ENCODE measurements at places on chromosomes 1 and 21.

GRCh38 chr1:157357111-157357510, 195.2 kb downstream of the FCRL5 start:
- no peak for DNase-seq

DNA sequence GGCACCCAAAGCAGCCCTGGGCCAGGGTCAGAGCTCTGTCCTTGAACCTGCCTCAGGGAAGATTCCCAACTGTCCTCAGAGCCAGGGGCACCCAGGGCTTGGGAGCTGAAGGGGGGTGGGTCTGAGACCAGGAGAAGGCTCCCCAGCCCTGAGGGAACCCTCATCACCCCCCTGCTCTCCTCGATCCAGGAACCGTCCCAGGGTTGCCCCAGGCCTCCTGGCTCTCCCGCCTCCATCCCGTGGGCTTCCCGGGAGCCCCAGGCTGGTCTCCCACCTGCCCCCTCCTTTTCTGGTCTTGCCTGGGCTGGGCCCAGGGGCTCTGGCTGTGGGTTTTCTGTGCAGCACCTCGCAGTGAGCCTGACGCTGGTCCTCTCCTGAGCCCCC, 6.7 kb upstream of the SAMD11 start:
- no peak for DNase-seq

DNA sequence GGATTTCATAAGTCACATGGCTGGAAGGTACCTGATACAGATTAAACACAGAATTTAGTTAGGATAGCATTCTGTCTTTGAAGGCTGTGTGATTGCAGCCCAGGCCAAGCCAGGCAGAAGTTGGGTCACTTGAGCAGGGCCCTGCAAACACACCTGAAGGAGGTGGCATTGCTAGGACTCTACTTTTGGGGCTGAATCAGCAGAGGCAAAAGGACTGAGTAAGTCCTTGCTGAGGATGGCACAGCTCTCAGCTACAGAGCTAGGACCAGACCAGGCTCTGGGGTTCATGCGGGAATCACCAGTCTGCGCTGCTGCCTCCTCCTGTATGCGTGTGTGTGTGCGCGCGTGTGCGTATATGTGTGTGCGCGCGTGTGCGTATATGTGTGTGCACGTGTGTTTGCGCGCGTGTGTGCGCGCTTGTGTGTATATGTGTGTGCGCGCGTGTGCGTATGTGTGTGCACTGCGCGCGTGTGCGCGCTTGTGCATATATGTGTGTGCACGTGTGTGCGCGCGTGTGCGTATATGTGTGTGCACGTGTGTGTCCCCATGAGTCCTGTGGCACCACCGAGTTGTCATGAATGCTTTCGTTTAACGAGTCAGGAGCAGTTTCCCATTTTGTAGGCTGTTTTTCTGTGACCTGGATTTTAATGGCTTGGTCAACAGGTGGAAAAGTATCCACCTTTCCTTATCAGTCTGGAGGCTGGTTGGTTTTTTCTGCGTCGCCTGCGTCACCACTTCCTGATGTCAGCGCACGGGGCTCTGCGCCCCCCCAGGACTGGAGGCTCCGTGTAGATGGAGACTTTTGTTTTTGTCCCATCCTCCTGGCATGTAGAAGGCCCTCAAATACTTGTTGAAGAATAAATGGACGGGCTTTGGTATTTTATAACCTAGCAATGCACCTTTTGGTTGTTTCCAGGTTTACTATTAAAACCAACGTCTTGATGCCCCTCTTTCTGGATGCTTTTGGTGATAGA, 34.7 kb downstream of the ADARB1 start:
- no peak for DNase-seq

DNA sequence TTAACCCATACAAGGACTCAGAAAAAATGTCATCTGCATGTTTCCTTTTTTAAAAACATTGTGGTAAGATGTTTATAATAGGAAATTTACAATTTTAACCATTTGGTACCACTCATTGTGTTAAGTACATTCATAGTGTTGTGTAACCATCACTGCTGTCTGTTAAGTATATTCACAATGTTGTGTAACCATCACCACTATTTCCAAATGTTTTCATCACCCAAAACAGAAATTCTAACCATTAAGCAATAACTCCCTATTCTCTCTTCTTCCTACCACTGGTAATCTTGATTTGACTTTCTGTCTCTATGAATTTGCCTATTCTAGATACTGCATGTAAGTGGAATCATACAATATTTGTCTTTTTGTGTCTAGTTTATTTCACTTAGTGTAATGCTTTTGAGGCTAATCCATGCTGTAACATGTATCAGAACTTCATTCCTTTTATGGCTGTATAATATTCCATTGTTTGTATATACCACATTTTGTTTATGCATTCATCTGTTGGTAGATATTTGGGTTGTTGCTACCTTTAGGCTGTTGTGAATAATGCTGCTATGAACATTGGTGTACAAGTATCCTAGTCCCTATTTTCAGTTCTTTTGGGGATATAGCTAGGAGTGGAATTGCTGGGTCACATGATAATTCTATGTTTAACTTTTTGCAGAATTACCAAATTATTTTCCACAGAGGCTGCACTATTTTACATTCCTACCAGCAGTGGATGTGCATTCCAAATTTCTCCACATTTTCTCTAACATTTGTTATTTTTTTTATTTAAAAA, 14.1 kb downstream of the HIPK1 start:
- DNase-seq = no peak

DNA sequence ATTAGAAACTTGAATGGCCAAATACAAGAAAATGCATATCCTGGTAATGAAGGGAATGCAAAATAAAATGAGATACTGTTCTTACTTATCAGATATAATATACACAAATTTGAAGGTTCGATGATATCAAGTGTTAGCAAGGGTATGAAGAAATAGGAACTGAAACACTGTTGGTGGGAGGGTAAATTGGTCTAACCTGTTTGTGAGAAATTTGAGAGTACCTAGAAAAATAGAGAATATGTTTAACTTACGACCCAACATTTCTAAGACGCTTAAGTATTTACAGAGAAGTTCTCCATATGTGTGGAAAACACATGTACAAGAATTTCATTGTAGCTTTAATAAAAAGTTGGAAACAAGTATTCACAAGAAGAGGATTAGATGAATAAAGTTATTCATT, 25.9 kb downstream of the ATG4C start:
- no peak for DNase-seq

DNA sequence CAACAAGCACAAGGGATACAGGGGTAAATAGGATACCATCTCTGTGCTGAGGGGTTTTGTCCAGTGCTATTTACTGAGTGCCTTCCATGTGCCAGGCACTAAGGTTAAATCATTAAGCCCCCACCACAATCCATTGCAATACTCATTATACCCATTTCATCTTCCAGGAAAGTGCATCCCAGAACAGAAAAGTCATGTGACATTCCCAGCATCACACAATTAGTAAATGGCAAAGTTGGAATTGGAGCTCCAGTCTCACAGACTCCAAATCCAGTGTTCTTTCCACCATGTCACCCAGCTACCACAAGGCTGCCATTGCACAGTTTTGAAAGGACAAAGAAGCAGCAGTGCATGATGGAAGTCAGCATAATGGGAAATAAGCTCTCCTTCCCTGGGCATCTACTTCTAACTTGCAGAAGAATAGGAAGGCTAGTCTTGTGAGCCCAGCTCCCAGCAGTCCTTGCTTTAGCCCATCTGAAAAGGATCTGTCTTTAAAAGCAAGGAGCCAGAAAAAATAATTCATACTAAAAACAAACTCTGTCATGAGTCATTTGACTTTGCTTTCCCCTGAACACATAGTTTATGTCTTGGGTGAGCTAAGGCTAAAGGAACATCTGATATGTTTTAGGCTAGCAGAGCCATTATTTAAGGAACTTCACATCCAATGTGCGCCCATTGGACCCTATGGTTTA, 111.4 kb upstream of the HOOK1 start:
- DNase-seq = no peak

- DNase-seq = no peak
Observed at GRCh38 chr1:164589961-164590507, 31.1 kb downstream of the PBX1 start.

DNA sequence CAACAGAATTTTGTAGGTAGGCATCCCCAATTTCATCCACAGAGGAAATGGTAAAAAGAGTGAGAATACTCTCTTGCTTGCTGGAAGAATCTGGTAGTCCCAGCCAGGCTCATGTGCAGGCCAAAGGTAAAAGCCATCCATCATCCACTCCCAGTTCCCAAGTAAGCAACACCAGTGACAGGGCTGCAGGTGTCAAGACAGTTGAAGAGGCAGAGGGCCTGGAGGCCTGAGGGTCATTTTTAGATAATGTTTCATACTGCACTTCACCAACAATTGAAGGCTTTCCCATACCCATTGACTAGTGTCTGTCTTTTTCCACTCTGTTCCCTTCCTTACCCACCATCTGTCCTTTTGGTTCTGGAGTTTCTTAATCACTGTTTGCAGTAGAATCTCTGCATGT, 141.7 kb upstream of the L1TD1 start:
- DNase-seq = no peak

DNA sequence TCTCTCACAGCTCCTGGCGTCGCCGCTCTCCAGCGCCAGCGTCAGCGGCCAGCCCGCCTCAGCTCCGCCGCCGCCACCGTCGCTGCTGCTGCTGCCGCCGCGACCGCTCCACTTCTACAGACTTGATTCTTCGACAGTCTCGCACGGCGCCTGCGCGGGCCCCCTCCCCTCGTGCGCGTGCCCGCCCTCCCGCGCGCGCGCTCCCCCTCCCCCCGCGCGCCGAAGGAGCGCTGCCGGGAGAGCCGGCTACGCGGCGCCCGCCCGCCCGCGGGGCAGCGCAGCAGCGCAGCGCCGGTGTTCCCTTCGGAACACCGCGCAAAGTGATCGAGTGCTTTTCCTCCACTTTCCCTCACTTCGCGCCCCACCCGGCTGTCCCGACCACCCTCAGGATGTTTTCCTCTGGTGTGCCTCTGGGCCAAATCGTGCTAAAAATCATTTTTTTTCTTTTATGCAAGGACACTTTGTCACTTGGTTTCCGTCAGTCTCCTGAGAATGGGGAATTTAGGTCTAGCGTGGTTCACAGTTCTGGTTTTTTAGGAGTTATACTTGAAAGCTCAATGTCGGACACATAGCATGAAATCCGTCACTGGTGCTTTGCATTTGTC, at the start of gene IRF2BP2:
Gene IRF2BP2 (minus strand): TSS at position 118 of the 605 bp plus-strand sequence. CDS start 684 bp downstream, outside the sequence.
- DNase-seq = peak; percentile 83

- no peak for DNase-seq
Observed at GRCh38 chr1:85047472-85048295, 616 bp downstream of the MCOLN3 start.

- DNase-seq = no peak
Observed at GRCh38 chr1:85692730-85693314, 15.4 kb downstream of the ZNHIT6 start.

DNA sequence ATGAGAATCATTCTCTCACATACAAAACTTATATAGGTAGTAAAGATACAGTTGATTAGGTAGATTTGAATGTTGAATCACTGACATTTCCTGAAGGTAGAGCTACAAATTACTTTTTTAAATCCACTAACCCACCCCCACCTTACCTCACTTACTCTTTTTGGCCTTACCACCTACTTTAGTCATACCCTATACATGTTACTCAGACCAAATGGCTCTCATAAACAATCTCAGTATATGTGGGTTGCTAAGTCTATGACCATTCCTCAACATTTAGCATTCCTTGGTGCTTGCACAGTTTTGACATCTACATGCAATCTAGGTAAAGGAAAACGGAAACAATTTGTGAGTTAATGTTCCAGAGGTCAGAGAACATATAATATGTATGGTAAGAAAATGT, 26.3 kb downstream of the SYDE2 start:
- no peak for DNase-seq

GRCh38 chr1:43225168-43225567, 44.6 kb upstream of the TMEM125 start:
- DNase-seq = no peak

- no peak for DNase-seq
Observed at GRCh38 chr21:39690454-39690853, 54.5 kb upstream of the IGSF5 start.

DNA sequence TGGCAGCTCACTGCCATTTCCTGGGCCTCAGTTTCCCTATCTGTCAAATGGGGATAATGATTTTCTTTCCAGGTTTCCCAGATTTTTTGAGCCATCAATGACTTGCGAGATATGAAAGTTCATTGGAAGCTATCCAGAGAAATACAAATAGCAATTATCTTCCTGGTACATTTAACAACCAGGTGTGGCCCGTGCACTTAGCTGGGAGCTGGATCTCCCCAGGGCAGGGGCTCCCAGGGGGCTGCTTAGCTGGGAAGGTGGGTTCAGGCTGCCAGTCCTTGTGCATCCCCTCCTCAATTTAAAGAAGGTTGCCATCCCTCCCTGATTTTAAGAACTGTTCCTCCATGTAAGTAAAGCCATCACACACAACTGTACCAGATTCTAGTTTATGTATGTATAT, 3.6 kb upstream of the TMEM54 start:
- no peak for DNase-seq

- DNase-seq = no peak
Observed at GRCh38 chr1:194355488-194356106, 1169.2 kb upstream of the B3GALT2 start.

- DNase-seq = no peak
Observed at GRCh38 chr1:84096176-84096575, 47.9 kb upstream of the PRKACB start.

DNA sequence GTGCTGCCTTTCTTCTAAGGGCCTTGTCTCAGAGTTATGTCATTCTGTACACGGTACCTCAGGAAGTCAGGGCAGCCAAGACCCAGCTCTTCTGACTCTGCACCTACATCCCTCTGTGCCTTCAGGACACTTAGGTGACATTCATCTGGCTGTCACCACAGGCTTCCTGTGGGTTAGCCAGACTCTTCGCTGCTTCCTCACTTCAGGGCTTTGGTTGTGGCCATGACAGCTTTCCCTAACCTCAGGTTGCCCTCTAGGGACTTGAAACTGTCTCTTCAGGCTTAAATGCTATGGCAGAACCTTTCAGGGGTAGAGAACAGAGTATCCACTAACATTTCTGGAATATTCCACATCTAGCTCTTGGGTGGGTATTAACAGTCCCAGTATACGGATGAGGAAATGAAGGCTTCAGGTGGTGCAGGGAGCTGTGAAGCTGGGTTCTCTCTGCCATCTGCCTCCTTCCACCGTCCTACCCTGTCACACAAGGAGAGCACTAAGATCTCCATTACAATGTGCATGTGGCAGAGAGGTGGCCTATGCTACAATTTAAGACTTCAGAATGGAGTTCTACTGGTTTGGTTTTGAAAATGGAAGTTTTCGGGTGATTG, 9.9 kb downstream of the TSSK3 start:
- no peak for DNase-seq

- DNase-seq = no peak
Observed at GRCh38 chr1:101051688-101052638, 26.4 kb upstream of the DPH5 start.

- no peak for DNase-seq
Observed at GRCh38 chr1:162987866-162988265, 81.3 kb upstream of the RGS4 start.

DNA sequence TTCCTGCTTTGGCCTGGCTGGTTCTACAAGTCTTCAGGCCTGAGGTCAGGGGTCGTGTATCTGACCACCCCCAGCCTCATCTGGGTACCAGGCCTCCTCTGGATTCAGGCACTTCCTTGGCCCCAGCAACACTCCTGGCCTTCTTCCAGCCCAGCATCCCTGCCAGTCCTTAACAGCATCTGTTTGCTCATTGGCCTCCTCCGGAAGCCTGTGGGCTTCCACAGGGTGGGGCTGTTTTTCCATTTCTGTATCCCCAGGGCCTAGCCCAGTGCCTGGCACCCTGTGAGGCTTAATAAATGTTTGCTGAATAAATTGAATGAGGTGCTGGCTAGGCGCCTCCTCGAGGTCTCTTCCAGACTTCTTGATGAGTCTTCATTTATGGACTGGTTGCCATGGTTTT, 21.5 kb upstream of the GPR37L1 start:
- DNase-seq = no peak

- DNase-seq = no peak
Observed at GRCh38 chr1:223245983-223246382, 102.9 kb upstream of the TLR5 start.

GRCh38 chr1:165875171-165875570, 47.8 kb downstream of the UCK2 start:
- DNase-seq = no peak
